ENCODE measurements at places on chromosomes 12 and 14.

GRCh38 chr12:113137861-113138783 lies 2.6 kb upstream of the RASAL1 start:
- DNase-seq = no peak

- DNase-seq = no peak
These were observed 73.8 kb downstream of the KIAA0586 start for GRCh38 chr14:58501214-58501816.

GRCh38 chr12:113333877-113334785 lies 778 bp downstream of the SLC8B1 start:
- DNase-seq = no peak

DNA sequence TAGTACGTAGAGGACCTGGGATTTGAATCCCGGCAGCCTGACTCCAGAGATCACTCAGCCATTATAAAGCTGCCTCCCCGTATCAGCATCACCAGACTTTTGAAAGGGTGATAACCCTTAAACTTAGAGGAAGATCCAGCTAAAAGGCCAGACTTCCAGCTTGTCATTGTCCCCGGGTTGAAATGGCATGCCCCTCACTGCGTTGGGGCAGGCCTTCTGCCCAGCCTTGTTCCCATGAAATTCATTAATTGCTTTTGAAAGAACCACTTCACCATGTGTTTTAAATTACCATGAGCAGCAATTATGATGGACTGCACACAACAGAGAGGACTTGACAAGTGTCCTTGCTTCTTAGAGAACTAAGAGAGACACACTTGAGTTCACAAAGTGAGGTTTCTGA lies 269.6 kb upstream of the CRY1 start:
- DNase-seq = no peak

DNA sequence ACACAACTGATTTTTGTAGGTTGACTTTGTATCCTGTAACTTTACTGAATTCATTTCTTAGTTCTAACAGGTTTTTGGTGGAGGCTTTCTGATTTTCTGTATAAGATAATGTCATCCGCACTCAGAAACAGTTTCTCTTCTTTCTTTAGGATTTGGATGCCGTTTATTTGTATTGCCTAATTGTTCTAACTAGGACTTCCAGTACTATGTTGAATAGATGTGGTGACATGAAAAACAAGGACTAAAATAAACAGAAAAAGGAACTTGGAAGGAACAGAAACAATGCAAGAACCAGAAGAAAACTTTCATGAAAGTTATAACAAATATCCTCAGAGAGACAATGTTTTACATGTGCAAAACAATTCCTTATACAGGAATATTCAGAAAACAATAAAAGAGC lies 100.3 kb downstream of the GTF2A1 start:
- DNase-seq = no peak

DNA sequence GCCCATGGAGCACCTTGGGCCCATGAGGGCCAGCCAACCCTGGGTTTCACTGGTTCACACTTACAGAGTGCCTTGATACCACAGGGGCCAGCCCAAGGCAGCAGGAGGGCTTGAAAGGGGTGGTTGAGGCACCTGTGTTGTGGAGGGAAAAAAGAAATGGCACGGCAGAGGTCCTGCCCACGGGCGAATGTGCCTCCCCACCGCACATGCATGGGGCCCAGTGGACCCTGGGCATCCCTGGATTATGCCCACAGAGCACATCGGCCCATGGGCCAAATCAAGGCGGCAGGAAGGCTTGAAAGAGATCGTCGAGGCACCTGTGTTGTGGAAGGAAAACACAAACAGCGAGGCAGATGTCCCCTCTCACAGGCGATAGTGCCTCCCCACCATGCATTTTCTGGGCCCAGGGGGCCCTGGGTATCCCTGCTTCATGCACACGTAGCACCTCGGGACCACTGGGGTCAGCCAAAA lies 378.1 kb downstream of the ALG10 start:
- no peak for DNase-seq

DNA sequence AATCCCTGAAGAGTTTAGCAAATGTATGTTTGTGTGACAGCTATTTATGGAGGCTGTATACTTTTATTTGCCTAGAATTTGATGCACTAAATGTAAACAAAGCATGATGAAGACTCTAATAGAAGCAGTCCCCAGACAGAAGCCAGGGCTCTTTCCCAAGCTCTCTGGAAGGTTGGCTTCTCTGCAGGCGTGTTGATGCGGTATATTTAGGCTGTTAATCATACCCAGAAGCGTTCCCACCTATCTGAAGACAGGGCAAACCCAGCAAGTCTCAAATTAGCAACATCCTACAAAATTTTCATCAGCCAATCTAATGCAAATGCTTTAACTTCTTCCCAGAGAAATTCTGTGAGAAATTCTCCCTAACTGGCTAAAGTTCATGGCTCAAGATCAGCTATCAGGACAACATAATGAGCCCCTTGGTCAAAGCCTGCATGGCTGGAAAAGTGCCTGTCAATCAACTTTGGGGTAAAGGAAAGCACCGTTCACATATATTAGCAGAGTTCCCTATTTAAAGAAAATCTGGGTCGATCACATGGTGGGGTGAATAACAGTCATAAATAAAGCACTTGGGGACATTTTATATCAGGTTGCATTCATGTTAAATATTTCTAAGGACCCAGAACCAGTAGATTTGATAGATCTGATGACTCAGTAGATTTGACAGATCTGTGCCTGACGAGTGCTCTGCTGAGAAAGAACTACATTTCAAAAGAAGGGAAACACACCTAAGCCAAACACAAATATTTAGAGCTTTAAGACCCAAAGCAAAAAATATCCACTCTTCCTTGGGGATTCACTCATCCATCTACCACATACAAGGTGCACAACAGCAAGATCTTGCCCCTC lies 46.6 kb downstream of the KSR2 start:
- no peak for DNase-seq

DNA sequence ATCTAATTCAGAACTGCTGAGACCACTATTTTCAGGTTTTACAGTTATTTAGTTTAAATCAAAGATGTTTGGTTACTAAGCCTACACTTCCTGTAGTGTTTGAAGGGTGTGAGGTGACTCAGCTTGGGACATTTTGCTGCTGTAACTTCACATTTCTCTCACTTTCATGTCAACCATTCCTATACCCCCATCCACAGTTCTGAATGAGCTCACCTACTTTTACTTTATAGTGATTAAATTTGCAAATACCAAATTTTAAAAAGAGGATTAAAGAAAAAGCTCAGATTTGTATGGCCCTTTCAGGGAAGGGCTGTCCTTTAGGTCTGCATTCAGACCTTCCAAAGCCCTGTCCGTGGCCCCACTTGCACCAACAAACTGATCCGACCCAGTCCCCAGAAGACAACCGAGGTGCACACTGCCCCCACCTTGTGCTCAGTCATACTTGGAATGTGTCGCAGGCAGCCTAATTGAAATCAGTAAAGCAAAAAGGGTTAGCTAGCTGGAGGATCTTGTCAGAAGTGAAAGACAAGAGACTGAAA lies 174.4 kb downstream of the MON2 start:
- no peak for DNase-seq

DNA sequence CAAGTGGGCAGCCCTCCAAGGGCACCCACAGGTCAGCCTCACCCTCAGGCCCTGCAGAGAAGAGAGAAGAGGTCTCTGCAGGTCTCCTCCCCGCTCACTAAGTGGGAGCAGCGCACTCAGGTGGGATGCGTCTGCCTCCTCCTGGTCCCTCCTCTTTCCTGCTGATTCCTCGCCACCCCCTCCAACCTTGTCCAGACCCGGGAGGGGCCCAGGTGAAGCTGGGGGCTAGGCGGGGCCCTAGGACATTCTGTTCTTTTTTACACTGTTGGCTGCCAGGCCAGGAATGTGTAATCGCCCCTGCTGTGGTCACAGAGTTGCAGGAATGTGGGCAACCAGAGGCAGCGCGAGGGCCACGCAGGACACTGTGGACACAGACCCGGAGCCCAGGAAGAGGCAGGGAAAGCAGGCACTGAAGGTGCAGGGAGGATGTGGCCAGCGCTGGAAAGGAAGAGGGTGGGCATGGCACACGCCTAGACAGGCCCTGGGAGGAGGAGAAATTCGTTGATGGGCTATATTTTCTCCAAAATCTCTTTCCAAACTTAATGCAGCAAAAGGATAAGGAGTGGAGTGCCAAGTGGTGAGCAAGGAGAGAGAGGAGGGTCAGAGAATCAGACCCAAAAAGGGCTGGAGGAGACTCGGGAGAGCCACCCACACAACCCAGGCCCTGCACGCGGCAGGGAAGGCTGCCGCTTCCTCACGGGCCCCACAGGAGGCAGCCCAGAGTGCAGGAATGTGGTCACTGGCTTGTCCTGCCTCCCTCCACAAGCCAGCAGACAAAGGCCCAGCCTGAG lies 911 bp upstream of the SCNN1A start:
- DNase-seq = no peak

- DNase-seq = no peak
These were observed 83.8 kb downstream of the PPM1A start for GRCh38 chr14:60332869-60333268.

DNA sequence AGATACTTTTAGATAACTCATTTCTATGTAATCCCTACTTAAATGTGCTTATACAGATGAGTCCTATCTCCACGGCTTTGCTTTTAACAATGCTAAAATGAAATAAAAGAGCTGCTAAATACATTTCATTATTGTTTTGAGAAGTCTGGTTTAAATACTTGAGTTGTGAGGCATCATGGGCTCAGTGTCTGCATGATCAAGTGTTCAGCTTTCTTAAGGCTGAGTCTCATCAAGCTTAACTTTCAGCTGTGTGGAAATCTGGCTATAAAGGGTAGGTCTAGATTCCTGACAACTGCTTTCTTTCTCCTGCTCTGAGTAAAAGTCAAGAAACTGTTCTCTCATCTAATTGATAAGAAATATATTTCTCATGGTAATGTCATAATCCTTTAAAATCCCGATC lies 235.4 kb downstream of the FSCB start:
- DNase-seq = no peak

- DNase-seq = no peak
These were observed 24.0 kb upstream of the LGR5 start for GRCh38 chr12:71415336-71416231.

- DNase-seq = no peak
These were observed 225.5 kb downstream of the ERC1 start for GRCh38 chr12:1216560-1216959.

DNA sequence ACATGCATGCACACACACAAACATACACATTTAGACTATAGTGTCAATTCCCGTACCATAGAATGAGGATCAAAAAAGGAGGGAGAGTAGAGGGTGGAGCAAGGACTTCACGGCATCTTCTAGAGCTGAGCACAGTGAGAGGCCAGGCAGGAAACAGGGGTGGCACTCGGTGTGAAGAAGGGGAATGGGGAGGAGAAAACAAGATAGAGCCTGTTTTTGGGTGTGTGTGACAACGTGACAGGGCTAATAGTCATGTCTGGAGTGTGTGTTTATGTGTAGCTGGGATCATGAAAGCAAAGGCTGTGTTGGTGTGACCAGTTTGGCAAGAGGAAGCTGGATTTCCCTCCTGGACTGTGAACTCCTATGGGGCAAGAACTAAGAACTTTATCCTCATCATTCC lies 9.9 kb upstream of the ACVR1B start:
- DNase-seq = no peak

DNA sequence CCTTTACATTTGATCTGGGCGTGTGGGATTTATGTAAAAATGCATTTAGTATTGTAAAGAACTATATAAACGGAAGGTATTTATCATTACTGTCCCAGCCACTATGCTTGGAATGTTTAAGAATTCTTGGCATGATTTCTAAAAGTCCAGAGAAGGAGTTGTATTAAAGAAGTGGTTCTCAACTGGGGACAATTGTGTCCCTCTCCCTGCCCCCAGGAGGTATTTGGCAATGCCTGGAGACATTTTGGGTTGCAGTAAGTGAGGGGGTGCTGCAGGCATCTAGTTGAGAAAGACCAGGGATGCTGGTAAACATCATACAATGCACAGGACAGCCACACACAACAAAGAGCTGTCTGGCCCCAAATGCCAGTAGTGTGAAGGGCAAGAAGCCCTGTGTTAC lies 7.2 kb downstream of the SLC38A1 start:
- DNase-seq = no peak

DNA sequence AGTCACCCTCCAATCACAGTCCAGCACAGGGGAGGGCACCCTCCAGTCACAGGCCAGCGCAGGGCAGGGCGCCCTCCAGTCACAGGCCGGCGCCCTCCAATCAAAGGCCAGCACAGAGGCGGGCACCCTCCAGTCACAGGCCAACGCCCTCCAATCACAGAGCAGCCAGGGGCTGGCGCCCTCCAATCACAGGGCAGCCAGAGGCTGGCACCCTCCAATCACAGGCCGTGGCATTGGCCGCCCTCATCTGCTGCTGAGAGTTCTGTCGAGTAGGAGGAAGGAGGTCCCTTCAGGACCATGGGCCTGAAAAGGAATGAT lies 26.6 kb downstream of the DDX51 start:
- DNase-seq = no peak

DNA sequence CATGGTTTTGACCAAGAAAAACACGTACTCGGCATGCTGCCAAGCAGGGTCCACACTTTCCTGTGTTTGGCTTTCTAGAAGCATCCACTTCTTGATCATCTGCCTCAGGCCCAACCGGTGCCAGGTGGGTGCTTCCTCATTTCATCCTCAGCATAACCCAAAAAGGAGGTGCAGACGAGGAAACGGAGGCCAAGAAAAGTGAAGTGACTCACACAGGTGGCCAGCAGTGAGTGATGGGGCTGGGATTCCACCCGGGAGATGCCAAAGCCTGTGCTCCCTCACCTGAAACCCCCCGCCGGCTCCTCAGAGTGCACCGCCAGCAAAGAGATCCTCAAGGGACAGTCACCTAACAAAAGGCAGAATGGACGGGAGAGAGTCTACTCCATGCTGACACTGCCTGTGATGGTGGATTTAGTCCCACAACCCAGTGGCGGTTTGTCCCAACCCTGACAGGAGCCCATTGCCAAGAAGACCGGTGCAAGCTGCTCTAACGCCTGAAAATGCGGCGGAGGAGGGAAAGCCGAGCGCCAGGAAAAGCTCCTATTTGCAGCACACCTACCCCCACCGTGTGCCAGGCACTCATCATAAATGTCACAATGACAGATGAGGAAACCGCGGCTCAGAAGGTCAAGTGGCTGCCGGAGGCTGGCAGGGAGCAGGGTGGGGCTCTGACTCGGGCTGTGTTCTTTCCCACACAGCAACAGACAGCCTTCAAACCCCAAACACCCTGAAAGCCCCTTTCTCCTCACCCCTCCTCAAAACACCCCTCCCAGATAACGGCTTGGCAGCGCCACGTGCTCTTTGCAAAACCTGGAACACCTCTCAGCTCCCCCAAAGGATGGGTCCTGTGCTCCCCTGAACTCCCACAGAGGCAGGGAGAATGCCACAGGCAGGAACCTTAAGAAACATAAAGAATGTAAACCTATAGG lies 18.8 kb downstream of the BCL11B start:
- peak; percentile 59 for DNase-seq
